ENCODE measurements at places on chromosomes 12 and 14.
A peak's percentile ranks its signal among the peaks of the same experiment; 100 is the strongest.

DNA sequence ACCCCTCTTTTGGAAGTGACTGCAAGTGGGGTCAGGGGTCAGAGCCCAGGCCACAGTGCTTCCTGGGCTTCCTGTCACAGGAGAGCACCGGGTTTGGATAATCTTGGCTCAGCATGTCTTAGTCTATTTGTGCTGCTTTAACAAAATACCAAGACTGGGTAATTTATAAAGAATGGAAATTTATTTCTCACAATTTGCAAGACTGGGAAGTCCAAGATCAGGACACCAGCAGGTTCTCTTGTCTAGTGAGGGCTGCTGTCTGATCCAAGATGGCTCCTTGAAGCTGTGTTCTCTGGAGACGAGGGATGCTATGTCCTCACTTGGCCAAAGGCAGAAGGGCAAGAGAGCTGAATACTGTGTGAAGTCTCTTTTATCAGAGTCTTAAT lies 74.1 kb downstream of the RIN3 start:
- DNase-seq: no peak

GRCh38 chr12:108356835-108357806 lies 18.0 kb upstream of the CMKLR1 start:
- DNase-seq: no peak

DNA sequence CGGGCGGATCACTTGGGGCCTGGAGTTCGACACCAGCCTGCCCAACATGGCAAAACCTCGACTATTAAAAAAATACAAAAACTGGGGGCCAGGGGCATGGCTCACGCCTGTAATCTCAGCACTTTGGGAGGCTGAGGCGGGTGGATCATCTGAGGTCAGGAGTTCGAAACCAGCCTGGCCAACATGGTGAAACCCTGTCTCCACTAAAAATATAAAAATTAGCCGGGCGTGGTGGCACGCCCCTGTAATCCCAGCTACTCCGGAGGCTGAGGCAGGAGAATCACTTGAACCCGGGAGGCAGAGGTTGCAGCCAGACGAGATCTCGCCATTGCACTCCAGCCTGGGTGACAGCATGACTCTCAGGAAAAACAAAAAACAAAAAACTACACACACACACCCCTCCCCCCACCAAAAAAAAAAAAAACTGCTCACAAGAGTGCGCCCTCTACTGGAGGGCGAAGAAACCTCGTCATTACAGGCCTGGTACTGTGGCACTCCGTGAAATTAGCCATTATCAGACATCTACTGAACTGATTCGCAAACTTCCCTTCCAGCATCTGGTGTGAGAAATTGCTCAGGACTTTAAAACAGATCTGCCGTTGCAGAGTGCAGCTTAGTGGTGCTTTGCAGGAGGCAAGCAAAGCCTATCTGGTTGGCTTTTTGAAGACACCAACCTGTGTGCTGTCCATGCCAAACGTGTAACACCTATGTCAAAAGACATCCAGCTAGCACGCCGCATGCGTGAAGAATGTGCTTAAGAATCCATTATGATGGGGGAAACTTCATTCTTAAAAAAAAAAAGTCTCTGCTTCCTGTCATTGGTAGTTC lies 7.7 kb downstream of the PPP1R3E start:
- DNase-seq: peak; percentile 72

DNA sequence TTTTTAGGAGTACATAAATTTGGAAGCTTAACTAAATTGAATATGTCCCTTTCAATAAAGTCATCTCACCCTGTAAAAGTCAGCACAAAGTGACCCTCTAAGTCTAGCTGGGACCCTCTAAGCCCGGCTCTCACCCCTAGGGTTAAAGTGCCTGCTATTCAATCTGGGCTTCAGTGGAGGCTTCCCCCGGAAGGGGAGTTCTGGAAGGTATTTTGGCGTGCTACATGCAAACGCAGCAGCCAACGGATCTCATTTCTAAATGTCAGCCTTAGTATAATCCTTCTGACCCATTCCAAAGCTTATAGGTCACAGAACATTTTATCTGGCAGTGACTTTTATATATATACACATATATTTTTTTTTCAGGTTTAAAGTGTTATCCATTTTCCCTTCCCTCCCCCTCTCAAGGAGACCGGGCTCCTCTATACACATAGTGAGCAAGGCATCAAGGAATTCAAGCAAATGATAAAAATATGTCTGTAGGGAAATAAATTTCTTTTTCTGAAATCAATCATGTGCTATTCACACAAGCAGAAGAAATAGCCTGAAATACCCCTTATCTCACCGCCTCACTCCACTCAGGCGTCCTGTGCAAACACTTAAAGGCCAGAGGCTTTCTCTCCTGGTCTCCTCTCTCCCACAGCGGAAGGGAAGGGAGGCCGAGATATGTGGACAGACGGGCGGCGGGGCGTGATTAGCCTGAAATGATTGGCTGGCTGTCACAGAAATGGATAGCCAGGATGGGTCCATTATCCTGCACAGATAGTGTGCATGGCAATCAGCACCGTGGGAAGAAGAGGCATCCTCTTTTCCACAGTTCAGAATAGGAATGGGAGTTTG lies 301.7 kb downstream of the GALC start:
- DNase-seq: no peak

- DNase-seq: no peak
These were observed 82.3 kb downstream of the SSPN start for GRCh38 chr12:26277506-26278246.

GRCh38 chr12:131034631-131035244 lies 81.0 kb downstream of the ADGRD1 start:
- DNase-seq: no peak

DNA sequence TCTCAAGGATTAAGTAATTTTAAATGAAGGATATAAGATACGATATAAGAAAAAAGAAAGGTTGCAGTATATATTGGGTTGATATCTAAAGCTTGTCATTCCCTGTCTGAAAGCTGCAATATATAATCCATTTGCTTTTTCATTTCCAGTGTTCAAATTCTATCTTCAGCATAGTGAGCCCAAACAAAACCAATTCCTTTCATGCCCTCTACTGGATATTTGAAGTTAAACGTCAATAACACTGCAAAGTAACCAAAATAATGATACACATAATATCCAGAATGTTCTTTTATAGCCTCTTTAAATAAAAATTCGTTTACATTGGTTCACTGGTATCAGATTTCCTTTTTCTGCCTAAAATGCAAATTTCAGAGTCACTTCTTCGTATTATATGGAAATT lies 64.5 kb upstream of the DAAM1 start:
- peak; percentile 9 for DNase-seq

GRCh38 chr14:100733152-100733850 lies 6.6 kb downstream of the DLK1 start:
- no peak for DNase-seq

DNA sequence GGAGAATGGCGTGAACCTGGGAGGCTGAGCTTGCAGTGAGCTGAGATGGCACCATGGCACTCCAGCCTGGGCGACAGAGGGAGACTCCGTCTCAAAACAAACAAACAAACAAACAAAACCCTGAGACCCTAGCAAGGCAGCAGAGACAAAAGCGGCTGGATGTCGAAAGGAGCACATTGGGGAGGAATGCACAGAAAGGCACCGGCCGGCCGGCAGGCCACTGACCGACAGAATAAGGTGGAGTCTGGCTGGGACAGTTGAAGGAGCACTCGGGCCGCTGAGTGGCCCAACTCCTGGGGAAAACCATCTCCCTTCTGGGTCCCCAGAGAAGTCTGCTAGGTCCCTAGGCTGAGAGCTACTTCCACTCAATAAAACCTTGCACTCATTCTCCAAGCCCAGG lies 256.2 kb downstream of the KIF21A start:
- DNase-seq: no peak

- no peak for DNase-seq
These were observed 77.8 kb downstream of the SPPL3 start for GRCh38 chr12:120826335-120826734.

DNA sequence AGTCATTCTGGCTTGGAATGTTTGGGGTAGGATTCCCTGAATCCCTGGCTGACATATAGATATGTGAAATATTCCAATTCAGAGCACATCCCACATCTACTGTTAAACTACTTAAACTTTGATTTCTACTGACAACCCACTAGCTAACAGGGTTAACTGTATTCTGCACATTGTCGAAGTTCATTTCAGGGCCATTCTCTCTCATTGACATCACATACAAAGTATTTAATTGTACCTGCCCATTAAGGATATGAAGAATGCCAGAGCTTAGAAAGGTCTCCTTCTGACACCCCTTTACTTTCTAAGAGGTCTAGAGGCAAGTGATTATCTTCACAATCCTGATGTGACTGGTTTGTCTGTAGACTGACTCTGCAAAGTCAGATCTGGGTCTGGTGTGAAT lies 2.8 kb upstream of the DCN start:
- DNase-seq: no peak

DNA sequence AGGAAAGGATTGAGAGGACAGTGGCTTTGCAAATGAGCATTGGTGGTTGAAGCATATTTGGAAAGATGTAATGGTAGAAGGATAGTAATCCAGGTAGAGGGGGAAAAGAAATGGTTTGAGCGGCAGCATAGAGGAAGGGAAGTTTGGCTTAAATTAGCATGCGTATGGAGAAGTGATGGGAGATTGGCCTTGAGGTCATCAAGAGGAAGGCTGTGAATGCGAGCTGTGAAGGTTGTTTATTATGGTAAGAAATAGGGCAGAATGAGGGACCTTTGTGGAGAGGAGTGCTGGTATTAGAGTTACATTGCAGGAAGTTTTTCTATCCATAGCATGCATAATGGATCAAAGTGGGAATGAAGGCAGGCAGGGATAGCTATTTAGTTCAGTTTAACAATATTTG lies 162.1 kb downstream of the TMTC2 start:
- DNase-seq: no peak

DNA sequence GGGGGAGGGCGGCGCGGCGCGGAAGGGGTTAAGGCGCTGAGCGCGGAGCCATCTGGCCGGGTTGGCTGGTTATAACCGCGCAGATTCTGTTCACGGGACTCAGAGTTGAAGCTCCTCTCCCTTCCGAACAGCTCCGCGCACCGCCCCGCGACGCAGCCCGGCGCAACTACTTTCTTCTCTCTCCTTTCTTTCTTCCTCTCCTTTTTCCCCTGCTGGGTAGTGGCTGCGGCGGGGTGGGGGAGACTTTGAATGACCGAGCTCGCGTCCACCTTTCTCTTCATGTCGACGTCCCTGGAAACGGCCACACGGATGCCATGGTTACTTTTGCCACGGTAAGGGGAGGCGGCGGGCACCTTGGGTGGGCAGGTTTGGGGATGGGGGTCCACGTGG lies at the start of gene NTF3:
Gene NTF3, plus strand, starts transcription at position 98 of the 390 bp plus-strand sequence. Its CDS starts 217 bp downstream, at position 315.
- no peak for DNase-seq

- no peak for DNase-seq
These were observed 195.1 kb upstream of the RTL1 start for GRCh38 chr14:101098641-101099040.

GRCh38 chr12:68428724-68429501 lies 96.8 kb upstream of the MDM1 start:
- no peak for DNase-seq

- DNase-seq: peak; percentile 81
These were observed 27.7 kb upstream of the CALM1 start for GRCh38 chr14:90368946-90369721.
